ENCODE measurements at places on chromosomes 6 and 20. TPM values are rescaled to one million over a fixed set of nuclear protein-coding genes. Genes with fewer than 3 reads are reported as not detected.

SNPH gene
- total RNA-seq, result 0.83 TPM

UBR2 gene
- 18.3 TPM for total RNA-seq

HSPA1L gene
- total RNA-seq, result 0.97 TPM

SLC35D3 gene
- not detected for total RNA-seq

FAXC gene
- 1.3 TPM for total RNA-seq

DEFB132 gene
- total RNA-seq, result not detected

SCGN gene
- not detected for total RNA-seq

FOXP4 gene
- total RNA-seq, result 10.3 TPM

RSPO4 gene
- total RNA-seq, result 0.23 TPM

HUS1B gene
- total RNA-seq, result 2.7 TPM

ITPA gene
- 49.5 TPM for total RNA-seq
